CD4-positive, alpha-beta T cell treated with Interleukin-12 subunit alpha and Interleukin-12 subunit beta, for 1 hour (primary cell): ENCODE measurements at places on chromosomes 2 and 18.
A peak's percentile ranks its signal among the peaks of the same experiment; 100 is the strongest.

DNA sequence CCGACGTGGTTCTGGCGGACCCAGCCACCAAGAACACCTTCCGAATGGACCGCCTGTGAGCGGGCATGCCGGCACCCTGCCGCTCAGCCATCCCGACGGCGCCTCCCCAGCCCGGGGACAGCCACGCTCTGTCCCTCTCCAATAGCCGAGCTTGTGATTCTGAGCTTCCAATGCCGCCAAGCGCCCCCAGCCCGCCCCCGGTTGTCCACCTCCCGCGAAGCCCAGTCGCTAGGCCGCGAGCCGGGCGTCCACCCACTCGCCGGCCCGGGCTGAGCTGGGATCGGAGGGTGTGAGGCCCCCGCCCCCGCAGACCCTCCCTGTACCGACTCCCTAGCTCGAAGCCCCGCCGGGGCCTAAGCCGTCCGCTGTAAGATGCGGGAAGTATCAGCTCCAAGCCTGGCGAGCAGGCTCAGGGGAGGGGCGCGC is 1195.1 kb upstream of the CHAC2 start:
- DNase-seq: no peak

GRCh38 chr2:38294597-38294996 is 82.5 kb downstream of the ATL2 start:
- DNase-seq: no peak

- peak; percentile 55 for DNase-seq
Observed at GRCh38 chr2:214808981-214809750, at the start of gene BARD1. BARD1 (minus strand) TSS chr2:214809683; CDS start chr2:214809569, 114 bp downstream.

- no peak for DNase-seq
Observed at GRCh38 chr2:89842180-89842908, 1150.9 kb downstream of the RPIA start.
